DMS79 treated with DMSO at 0.1 percent for 48 hours (cell line): ENCODE measurements at places on chromosomes 11 and 22.

GRCh38 chr11:13338427-13339069 lies 61.0 kb downstream of the BMAL1 start:
- peak; percentile 58 for DNase-seq

DNA sequence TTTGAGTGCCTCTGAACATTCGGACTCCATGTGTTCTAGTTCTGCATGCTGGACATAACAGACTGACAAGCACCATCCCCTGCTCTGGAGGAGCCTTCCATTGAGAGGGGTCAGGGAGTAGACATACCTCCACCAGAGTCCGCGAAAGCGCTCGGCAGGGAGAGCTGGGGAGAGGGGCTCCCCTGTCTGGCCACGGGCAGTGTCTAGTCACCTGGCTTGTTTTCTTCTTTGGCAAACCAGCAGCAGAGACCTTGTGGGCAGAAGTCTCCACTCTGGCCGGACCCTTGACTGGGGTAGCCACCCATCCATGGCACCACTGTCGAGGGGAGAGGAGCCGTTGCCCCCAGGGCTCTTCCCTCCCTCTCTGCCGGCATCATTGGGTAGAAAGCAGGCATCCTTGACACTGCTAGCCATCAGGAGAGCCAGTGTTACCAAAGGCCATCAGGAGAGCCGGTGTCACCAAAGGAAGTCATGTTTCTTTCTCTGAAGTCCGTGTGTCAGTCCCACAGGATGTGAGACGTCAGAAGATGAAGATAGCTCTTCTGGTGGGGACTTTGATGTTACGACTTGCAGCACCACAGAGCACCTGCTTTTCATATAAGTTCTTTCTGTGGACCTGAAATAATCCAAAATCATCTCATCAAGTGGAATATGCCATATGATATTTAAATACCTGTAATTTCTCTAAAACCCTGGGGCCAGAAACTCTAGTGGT lies 305.6 kb downstream of the TBC1D22A start:
- no peak for DNase-seq

DNA sequence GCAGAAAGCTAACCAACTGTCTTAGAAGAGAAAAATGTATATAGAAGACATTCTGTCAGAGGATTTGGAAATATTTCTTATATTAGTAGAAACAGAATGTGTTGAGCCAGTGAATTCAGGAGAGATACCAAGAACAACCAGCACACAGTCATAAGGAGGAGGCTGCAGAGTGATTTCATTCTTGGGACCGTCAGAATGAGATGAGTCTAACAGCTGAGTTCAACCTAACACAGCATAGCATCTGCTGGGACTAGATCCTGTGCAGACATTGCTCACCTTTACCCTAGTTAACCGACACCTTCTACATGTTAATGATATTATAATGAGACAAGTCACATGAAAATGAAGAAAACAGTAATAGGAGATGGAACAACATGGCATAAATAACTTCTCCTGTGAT lies 85.5 kb downstream of the XRRA1 start:
- no peak for DNase-seq

- no peak for DNase-seq
These were observed 704.8 kb downstream of the DLG2 start for GRCh38 chr11:84922212-84922805.

GRCh38 chr11:109968299-109968698 lies 124.9 kb upstream of the ZC3H12C start:
- no peak for DNase-seq

DNA sequence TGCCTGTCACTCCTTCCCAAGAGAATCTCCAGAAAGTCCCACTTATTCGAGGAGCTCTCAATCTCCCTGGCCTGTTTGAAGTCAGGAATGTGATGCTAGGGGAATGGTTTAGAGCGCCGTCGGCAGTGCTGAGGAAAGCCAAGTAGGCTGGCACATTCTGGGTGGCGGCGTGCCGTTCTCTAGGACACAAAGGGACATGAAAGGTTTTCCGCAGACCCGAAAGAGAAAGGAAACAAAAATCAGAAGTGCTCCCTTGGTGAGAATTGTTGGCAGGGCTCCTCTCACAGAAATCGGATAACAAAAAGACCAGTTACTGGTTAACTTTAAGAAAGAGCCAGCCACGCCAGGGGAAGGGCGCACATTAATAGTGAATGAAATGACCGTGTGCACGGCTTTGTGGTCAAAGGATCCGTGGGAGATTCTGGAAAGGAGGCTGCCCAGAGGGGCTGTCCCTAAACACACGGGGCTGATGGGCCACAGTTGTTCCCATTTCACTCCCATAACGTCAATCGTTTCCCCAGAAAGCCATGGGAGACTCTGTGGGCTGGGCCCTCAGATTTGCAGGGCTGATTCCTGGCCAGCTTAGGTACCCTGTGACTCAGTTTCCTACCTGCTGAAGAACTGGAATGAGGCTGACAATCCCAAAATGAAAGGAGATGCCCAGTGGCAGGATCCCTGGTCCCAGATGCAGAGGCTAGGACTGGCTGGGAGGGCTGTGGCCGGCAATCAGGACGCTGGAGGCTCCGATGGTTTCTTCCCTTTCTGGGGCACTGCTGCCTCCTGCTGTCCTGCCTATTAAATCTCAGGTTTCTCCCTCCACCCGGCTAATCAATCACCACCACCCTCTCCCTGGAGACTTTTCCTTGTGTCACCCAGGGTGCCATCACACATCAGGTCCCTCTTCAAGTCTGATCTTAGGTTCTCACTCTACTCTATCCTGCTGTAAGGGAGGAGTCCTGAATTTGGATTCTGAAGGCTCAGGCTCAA lies 82.3 kb downstream of the RCN1 start:
- DNase-seq, result peak; percentile 33

DNA sequence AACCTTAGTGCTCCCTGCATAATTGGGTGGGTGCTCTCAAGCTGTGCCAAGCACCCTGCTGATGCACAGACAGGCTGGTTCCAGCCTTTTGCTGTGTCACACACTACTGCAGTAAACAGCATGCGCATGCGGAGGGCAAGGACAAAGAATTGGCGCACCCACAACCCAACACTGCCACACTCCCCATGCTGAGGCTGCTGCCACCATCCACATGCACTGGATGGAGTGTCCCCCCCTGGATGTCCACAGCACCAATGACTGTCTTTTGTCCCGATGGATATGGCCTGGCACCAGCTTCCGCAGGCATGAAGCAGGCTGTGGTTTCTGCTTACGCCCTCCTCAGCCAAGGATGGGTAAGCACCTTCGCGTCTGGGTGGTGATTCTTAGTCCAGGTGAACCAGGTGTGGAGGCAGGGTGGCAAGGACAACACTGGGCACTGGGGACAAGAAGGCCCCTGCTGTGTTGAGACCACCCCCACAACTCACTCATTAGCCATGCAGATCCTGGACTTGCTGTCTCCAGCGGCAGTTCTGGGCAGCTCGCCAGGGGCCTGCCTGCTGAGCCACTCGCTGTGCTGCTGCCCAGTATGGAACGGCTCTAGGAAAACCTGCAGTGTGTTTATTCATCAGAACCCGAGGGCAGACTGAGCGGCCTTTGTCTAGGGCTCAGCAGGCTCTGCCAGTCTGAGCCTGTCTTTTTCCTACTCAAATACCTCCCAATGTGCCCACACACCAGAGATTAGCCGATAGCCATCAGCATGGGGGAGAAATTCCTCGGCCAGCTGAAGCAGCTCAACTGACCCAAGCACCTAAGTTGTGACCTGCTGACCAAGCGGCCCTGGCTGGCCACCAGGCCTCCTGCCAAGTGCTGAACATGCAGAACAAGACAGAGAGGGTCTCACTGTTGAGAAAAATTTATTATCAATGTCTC lies 8.2 kb upstream of the NAP1L4 start:
- peak; percentile 68 for DNase-seq

GRCh38 chr22:22141771-22142591 lies 102.6 kb upstream of the VPREB1 start:
- no peak for DNase-seq

- DNase-seq, result no peak
These were observed 25.9 kb downstream of the MRGPRG start for GRCh38 chr11:3192511-3193372.

DNA sequence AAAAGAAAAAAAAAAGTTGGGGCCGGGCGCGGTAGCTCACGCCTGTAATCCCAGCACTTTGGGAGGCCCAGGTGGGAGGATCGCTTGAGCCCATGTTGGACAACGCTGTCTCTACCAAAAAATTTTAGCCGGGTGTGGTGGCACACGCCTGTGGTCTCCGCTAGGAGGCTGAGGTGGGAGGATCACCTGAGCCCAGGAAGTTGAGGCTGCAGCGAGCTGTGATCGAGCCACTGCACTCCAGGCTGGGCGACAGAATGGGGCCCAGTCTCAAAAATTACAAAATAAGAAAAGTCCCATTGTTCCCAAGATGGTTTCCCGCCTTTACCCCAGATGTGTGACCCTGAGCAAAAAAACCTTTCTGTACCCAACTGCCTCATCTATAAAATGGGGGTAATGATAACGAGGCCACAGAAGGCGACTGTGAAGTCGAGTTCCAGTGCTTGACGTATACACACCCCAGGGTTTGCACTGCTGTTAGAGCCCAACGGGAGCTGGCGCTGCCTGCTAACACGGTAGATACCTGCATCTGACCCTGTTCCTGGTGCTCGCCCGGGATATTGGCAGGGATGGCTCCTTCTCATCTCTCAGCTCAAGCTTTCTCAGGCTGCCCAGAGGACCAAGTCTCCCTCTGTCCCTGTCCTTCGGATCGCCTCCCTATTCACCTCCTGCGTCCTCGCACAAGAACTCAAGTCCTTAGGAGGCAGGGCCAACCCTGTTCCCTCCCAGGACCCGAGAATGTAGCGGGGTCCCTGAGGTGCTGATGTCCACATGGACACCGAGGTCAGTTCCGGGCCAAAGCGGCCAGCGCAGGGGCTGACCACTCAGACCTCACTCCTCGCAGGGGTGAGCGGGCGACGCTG lies 1.1 kb upstream of the RPLP2 start:
- no peak for DNase-seq

DNA sequence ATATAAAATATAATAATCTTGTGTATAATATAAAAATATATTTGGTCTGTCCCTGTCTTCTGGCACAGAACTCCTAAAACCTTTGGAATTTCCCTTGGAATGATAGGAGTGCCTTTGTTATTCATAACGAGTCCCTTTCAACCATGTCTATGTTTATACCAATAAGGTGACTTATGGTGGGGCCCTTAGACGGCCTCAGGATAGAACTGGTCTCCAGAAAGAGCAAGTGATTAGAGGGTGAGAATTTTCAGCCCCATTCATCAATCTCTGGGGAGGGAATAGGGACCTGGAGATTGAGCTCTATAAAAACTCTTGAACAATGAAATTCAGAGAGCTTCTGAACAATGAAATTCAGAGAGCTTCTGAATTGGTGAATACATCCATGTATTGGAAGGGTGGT lies 18.4 kb upstream of the PICALM start:
- DNase-seq, result no peak

DNA sequence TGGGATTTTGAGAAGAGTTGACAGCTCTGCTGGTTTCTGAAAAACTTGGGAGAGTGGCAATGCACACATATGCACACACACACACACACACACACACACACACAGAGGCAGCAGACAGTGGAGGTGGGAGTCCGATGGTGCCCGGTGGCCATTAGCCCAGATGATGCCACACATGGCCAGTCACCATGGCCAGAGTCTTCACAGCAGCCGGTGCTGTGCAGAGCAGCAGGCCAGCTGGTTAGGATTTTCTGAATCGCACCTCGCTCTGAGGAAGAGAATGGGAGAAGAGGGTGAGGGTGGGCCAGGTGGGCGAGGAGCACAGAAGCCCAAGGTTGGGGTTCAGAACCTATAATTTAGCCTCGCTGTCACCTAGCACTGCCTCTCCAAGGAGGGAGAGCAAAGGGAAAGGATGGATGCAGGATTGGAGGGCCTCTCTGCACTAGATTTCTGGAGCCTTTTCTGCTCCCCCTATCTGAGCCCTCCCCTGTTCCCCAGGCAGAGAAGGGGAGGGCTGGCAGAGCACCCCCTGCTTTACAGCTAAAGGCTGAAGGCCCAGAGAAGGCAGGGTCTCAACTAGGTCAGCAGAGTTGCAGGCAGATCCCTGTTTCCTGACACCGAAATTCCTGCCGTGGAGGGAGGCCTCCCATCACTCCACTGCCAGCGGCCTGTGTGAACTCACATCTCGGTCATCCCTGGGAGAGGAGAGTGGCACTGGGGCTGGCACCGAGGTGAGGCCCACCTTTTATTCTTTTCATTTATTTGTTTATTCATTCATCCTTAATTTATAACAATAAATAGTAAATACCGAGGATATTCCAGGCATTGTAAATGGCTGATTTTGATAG lies 25.8 kb upstream of the FXYD6 start:
- no peak for DNase-seq

DNA sequence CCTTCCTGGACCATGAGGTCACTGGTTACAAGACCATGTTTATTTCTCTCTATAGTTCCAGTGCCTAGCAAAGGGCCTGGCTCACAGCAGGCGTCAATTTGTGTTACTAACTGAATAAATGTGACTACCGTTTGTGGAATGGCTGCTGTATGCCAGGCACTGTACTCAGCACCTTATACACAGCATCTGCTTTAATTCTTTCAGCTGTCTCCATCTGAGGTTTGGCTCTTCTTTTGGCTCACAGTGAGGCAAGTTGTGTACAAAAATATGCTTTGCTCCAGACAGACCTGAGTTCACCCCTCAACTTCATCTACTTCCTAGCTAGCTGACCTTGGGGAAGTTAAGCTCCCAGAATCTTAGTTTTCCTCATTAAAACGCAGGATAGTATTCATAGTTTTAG lies 75.3 kb upstream of the PHOX2A start:
- no peak for DNase-seq

DNA sequence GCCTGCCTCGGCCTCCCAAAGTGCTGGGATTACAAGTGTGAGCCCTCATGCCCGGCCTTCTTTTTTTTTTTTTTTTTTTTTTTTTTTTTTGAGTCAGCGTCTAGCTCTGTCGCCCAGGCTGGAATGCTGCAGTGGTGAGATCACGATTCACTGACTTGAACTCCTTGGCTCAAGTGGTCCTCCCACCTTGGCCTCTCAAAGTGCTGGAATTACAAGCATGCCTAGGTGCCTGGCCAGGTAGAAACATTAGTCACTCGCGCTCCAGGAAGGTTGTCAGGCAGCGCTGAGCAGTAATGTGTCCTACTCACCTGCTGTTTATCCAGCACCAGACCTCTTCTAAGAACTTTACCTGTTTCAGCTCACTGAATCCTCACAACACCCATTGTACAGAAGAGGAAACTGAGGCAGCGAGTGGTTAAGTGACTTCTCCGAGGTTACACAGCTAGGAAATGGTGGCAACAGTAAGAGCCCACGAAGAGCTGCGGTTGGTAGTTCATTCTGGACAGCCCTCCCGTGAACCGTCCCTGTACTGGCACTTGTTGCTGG lies 496 bp upstream of the CST6 start:
- DNase-seq, result peak; percentile 67

DNA sequence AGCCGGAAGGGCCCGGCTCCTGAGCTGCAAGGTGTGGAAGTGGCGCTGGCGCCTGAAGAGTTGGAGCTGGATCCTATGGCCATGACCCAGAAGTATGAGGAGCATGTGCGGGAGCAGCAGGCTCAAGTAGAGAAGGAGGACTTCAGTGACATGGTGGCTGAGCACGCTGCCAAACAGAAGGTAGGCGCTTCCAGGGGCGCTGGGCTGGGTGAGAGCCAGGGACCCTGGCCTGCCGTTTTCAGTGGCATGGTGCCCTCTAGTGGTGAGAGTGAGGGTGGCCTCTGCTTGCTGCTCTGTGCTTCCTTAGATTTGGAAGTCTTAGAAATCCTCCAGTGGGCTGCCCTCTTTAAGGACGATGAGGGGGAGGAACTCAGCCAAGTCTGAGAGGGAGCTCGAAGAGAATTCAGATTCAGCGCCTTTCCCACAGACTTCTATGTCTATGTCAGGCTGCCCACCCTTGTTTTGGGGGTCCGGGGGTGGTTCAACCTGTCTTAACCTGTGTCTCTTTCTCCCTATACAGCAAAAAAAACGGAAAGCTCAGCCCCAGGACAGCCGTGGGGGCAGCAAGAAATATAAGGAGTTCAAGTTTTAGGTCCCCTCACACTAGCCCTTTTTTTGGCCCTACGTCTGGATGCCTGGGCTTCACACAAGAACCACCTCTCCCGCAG lies 1.8 kb upstream of the PACS1 start:
- DNase-seq, result peak; percentile 64
